ENCODE measurements at places on chromosomes 5 and 9.

DNA sequence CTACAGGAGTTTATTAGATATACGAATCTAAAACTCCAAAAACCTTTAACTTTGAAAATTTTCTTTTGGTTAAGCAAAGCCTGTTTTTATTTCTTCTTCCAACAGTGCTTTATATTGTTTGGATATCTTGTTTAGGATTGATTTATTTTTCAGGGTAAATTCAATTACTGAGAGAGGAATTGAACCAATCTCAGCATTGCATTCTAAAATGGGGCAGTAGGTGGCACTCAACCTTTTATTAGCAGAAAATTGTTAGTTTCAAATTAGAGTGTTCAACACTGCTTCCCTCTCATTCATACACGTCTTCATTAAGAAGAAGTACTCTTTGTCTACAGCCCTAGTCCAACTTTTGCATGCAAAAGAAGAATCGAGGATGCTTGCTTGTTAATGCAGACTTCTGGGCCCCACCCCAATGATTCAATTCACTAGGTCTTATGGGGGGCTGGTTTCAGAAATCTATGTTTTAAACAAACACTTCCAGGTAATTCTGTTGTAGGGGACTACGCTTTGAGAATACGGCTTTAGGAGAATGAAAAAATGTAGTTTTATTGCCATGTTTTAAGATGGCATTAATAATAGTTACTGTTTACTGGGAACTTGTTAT lies 26.6 kb downstream of the MRPL22 start:
- no peak for DNase-seq

DNA sequence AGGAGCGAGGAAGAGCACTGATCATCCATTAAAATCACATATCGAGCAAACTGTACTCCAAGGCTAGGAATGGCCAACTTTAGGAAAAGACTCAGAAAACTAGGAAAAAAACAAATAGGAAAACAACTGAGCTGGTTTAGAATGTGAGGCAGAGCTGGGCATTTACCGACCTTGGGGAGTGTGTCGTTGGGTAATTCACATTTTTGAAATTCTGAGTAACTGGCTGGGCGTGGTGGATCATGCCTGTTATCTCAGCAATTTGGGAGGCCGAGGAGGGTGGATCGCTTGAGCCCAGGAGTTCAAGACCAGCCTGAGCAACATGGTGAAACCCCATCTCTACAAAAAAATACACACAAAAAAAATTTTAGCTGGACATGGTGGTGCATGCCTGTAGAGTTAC lies 70.1 kb downstream of the ZFAND5 start:
- no peak for DNase-seq

GRCh38 chr5:151585970-151586369 lies 5.2 kb downstream of the FAT2 start:
- no peak for DNase-seq

DNA sequence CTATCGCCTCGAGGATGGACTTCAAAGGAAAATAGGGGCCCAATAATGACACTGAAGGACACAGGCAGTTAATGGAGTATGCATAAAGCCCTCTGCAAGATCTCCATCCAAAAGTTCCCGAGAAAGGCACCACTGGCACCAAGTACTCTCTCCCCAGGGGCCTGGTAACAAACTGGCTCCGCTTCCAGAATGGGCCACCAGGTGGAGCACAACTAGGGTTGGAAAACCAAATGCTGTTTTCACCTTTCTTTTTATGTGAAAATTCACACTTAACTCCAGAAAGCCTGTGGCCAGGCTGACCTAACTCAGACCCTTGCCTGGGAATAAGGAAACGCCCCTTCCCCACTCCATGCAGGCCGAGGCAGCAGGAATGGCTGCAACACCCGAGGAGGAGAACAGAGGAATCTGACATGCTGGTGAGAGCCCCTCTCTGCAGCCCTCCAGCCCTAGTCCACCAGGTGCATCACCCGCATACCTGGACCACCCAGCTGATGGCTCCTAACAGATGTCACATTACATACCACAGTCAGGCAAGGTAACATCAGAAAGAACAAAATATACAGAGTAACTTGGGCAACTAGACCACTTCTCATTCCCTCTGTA lies 42.8 kb downstream of the CAMSAP1 start:
- peak; percentile 71 for DNase-seq

- DNase-seq = no peak
Measured at GRCh38 chr9:75612754-75613153, 277.7 kb upstream of the PCSK5 start.

GRCh38 chr5:128919542-128919941 lies 45.7 kb upstream of the SLC27A6 start:
- DNase-seq = no peak

Measured in stimulated activated CD4-positive, alpha-beta T cell treated with anti-CD3 and anti-CD28 coated beads, Interleukin-1b, Interleukin-23, amount 100 ng/mL, for 24 hours (primary cell).